Immature natural killer cell (primary cell): ENCODE measurements at places on chromosomes 12 and 14.

GRCh38 chr12:103864710-103865109 lies 23.7 kb upstream of the NT5DC3 start:
- no peak overlapping the region for H3K4me3 ChIP-seq
- H3K4me1 ChIP-seq, result no peaks in the 10 kb centered on the region
- H3K36me3 ChIP-seq, result no peaks in the 10 kb centered on the region
- H3K27me3 ChIP-seq, result peaks cover 2% of the 10 kb centered on the region

- peaks cover 13% of the 10 kb centered on the region for H3K36me3 ChIP-seq
- peak overlapping the region; percentile 7 for H3K4me3 ChIP-seq
- no peak for DNase-seq
- no peaks in the 10 kb centered on the region for H3K27me3 ChIP-seq
- peaks cover 43% of the 10 kb centered on the region for H3K4me1 ChIP-seq
Measured at GRCh38 chr12:46523446-46523845, 150.9 kb upstream of the SLC38A2 start.

- no peak overlapping the region for H3K27ac ChIP-seq
- no peak for DNase-seq
- H3K4me3 ChIP-seq, result no peak overlapping the region
- peaks cover 5% of the 10 kb centered on the region for H3K4me1 ChIP-seq
- H3K27me3 ChIP-seq, result peaks cover 3% of the 10 kb centered on the region
Measured at GRCh38 chr12:6146951-6147350, 22.5 kb upstream of the VWF start.

DNA sequence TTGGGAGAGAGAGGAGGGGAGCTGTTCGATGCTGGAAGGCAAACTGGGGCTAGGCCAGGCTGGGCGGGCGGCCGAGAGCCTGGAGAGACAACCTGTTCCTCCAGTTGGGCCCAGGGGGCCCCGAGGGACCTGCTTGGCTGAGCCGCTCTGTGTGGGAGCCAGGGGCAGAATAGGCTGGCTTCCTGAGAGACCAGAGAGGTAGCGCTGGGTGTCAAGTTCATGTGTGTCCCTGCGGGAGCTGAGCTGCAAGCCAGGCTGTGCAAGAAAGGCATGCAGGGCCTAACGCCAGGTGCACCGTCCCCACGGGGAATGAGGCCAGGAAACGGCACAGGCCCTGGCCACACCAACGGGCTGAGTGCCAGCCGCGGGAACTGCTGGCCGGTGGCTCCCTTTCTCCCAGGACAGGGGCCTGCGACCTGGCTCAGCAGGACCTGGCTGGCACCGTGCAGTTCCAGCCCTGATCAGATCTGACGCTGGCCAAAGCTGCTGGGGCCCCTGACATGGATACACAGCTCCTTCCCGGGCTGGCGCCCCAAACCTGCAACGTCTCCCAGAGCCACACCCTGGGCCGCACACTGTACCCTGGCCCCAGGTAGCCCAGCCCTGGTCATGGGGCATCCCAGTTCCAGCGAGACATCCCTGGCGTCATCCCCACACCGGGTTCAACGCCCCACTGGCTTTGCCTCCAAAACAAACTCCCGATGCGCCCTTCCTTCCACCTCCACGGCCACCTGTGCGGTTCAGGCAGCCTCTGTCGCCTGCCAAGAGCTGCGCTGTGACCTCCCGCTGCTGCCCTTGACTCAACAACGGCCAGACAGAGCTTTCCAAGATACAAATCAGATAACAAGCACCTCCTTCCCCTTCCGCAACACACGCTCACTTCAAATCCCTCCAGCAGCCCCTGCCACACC lies 65.0 kb downstream of the RFLNA start:
- H3K27ac ChIP-seq, result no peak overlapping the region
- H3K36me3 ChIP-seq, result no peaks in the 10 kb centered on the region
- H3K4me1 ChIP-seq, result no peaks in the 10 kb centered on the region
- DNase-seq, result no peak

DNA sequence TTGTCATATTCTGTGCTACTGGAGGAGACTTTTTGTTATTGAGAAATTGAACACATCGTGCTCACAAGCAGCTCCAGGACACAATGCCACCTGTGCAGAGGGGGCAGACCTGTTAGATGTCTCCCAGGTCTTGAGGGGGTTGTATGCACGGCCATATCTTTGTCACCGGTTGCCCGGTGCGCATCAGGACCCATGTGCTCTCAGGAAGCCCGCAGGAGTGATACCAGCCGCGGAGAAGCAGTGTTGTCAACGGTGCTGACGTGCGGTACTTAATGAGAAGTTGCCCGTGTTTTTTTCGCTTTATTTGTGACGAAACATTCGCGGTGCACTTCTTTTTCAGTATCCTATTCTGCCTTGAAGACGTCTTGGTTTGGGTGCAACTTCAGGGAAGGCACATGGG lies 128.2 kb upstream of the RTL1 start:
- no peaks in the 10 kb centered on the region for H3K36me3 ChIP-seq
- no peaks in the 10 kb centered on the region for H3K4me1 ChIP-seq
- no peak overlapping the region for H3K4me3 ChIP-seq
- peaks cover 3% of the 10 kb centered on the region for H3K27me3 ChIP-seq

- H3K27me3 ChIP-seq, result peaks cover 1% of the 10 kb centered on the region
- H3K4me1 ChIP-seq, result peaks cover 59% of the 10 kb centered on the region
- no peak overlapping the region for H3K4me3 ChIP-seq
- H3K36me3 ChIP-seq, result peaks cover 6% of the 10 kb centered on the region
- DNase-seq, result no peak
- no peak overlapping the region for H3K27ac ChIP-seq
Measured at GRCh38 chr12:11786638-11787365, 137.3 kb downstream of the ETV6 start.

GRCh38 chr12:42178101-42178500 lies 33.4 kb upstream of the GXYLT1 start:
- peaks cover 23% of the 10 kb centered on the region for H3K36me3 ChIP-seq
- H3K4me3 ChIP-seq, result no peak overlapping the region
- peaks cover 2% of the 10 kb centered on the region for H3K27me3 ChIP-seq
- DNase-seq, result no peak
- peaks cover 60% of the 10 kb centered on the region for H3K4me1 ChIP-seq

- no peak for DNase-seq
- H3K4me3 ChIP-seq, result no peak overlapping the region
- H3K4me1 ChIP-seq, result no peaks in the 10 kb centered on the region
- H3K27ac ChIP-seq, result no peak overlapping the region
- peaks cover 6% of the 10 kb centered on the region for H3K27me3 ChIP-seq
Measured at GRCh38 chr14:77151245-77151644, 9.7 kb upstream of the ZDHHC22 start.

GRCh38 chr12:65968359-65968758 lies 144.1 kb downstream of the HMGA2 start:
- peaks cover 9% of the 10 kb centered on the region for H3K27me3 ChIP-seq
- peaks cover 11% of the 10 kb centered on the region for H3K4me1 ChIP-seq
- no peaks in the 10 kb centered on the region for H3K36me3 ChIP-seq
- H3K27ac ChIP-seq, result no peak overlapping the region
- H3K4me3 ChIP-seq, result no peak overlapping the region

GRCh38 chr14:36617824-36618223 lies 35.4 kb upstream of the NKX2-8 start:
- DNase-seq, result no peak
- no peaks in the 10 kb centered on the region for H3K36me3 ChIP-seq
- no peaks in the 10 kb centered on the region for H3K4me1 ChIP-seq
- H3K4me3 ChIP-seq, result no peak overlapping the region
- H3K27me3 ChIP-seq, result peaks cover 1% of the 10 kb centered on the region
- H3K27ac ChIP-seq, result no peak overlapping the region

- H3K4me1 ChIP-seq, result no peaks in the 10 kb centered on the region
- H3K4me3 ChIP-seq, result no peak overlapping the region
- H3K27ac ChIP-seq, result no peak overlapping the region
- no peaks in the 10 kb centered on the region for H3K36me3 ChIP-seq
- no peaks in the 10 kb centered on the region for H3K27me3 ChIP-seq
Measured at GRCh38 chr14:30771595-30771994, 102.8 kb upstream of the COCH start.

GRCh38 chr14:73025544-73025943 lies 1.4 kb downstream of the ZFYVE1 start:
- peak overlapping the region; percentile 96 for H3K4me3 ChIP-seq
- no peak for DNase-seq
- H3K27me3 ChIP-seq, result no peaks in the 10 kb centered on the region
- H3K4me1 ChIP-seq, result peaks cover 44% of the 10 kb centered on the region
- peaks cover 6% of the 10 kb centered on the region for H3K36me3 ChIP-seq

GRCh38 chr12:67732857-67733256 lies 84.3 kb downstream of the DYRK2 start:
- no peaks in the 10 kb centered on the region for H3K36me3 ChIP-seq
- peaks cover 4% of the 10 kb centered on the region for H3K27me3 ChIP-seq
- H3K4me3 ChIP-seq, result no peak overlapping the region
- no peak overlapping the region for H3K27ac ChIP-seq
- no peak for DNase-seq
- H3K4me1 ChIP-seq, result no peaks in the 10 kb centered on the region

DNA sequence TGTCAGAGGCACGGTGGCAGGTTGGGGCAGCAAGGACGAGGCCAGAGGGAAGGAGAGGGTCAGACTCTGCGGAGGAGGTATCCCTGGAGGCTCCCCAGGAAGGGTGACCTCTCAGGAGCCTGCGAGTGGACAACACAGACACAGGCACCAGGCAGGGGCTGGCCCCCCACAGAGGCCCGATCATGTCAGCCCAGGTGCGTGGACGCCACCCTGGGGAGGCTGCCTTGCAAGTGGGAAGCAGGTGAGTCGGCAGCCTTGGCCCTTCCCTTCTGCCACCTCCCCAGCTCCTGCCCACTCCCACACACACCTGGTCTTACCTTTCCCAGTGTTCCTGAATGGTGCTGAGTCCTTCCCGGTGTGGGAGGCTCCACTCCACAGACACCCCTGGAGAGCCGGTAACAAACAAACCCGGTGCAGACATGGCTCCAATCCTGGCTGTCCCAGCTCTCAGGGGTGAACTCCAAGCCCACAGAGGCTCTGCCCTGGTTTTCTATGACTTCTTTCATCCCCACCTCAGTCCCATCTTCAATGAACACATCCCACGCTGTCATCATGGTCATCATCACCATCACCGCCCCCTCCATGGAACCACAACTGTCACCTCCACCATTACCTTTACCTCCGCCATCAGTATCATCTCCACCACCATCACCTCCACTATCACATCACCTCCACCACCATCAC lies 5.2 kb downstream of the ZBTB42 start:
- no peaks in the 10 kb centered on the region for H3K36me3 ChIP-seq
- H3K4me1 ChIP-seq, result no peaks in the 10 kb centered on the region
- no peaks in the 10 kb centered on the region for H3K27me3 ChIP-seq
- no peak overlapping the region for H3K27ac ChIP-seq

- no peaks in the 10 kb centered on the region for H3K36me3 ChIP-seq
- no peak overlapping the region for H3K27ac ChIP-seq
- H3K4me3 ChIP-seq, result no peak overlapping the region
- DNase-seq, result no peak
- H3K27me3 ChIP-seq, result peaks cover 7% of the 10 kb centered on the region
Measured at GRCh38 chr12:48986720-48987291, 8.7 kb downstream of the WNT1 start.

- peaks cover 16% of the 10 kb centered on the region for H3K27me3 ChIP-seq
Measured at GRCh38 chr12:12020762-12021161, 50.0 kb upstream of the BCL2L14 start.

DNA sequence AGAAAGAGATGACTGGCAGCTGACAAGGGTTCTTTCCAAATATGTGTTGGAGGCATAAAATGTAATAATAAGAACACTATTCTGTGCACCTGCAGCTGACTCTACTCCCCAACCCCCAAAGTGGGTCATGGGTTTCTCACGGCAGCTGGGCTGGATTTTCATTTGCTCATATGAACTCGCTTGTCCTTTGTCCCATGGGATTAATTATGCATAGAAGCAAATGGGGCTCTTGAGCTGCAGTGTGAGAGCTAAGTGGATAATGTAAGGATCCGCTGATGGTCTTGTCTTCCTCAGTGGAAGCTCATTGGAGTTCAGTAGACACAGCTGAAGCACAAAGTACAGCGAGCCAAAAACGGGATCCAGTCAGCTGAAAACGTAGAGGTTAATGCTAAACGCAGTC lies 46.3 kb downstream of the TTC8 start:
- no peak for DNase-seq
- no peaks in the 10 kb centered on the region for H3K4me1 ChIP-seq

GRCh38 chr12:53513712-53514410 lies 6.6 kb upstream of the NPFF start:
- H3K4me3 ChIP-seq, result no peak overlapping the region
- no peak overlapping the region for H3K27ac ChIP-seq
- DNase-seq, result no peak
- H3K4me1 ChIP-seq, result peaks cover 5% of the 10 kb centered on the region
- H3K36me3 ChIP-seq, result peaks cover 14% of the 10 kb centered on the region

GRCh38 chr14:41749429-41749828 lies 142.8 kb downstream of the LRFN5 start:
- H3K4me3 ChIP-seq, result peak overlapping the region; percentile 67
- peak overlapping the region; percentile 65 for H3K27ac ChIP-seq
- H3K36me3 ChIP-seq, result peaks cover 4% of the 10 kb centered on the region
- H3K27me3 ChIP-seq, result no peaks in the 10 kb centered on the region
- H3K4me1 ChIP-seq, result peaks cover 33% of the 10 kb centered on the region
- peak; percentile 1 for DNase-seq

DNA sequence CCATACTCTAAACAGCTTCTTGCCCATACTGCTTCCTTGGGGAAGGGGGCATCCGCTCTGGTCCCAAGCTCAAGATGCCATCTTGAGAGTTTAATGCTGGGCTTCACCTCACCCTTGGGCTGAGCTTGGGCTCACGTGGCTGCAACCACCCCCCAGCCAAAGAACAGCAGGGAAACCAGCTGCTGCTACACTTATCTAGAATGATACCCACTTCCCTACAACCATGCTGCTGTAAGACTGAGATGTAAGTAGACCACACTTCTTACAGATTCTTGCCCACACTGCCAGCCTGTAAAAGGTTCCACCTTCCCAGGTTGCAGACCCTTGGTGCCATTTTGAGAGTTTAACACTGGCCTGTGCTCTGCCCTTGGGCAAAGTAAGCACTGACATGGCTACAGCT lies 9.7 kb downstream of the CTSG start:
- H3K4me1 ChIP-seq, result peaks cover 35% of the 10 kb centered on the region
- peak overlapping the region; percentile 63 for H3K27ac ChIP-seq
- no peak overlapping the region for H3K4me3 ChIP-seq

DNA sequence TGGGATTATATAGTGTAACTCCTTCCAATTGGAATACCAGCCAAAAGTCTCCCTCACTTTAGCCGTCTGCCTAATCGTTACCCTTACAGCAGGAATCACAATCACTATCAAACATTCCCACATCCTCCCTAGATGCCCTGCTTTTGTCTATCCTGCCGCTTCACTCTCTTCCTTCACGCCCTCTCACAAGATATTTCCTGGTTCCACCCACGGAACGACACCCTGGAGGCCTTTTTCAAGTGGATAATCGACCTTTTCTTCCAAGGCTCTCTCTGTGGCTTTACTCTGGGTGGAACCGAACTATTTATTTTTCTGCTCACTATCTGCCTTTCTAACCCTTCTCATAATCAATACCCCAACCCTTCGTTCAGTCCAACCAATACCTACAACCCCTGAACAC lies 58.9 kb downstream of the MOK start:
- no peak overlapping the region for H3K4me3 ChIP-seq
- DNase-seq, result no peak
- no peak overlapping the region for H3K27ac ChIP-seq
- no peaks in the 10 kb centered on the region for H3K36me3 ChIP-seq
